ENCODE measurements at places on chromosomes 13 and 19.

- no peak for DNase-seq
Observed at GRCh38 chr13:72122661-72123255, 255.8 kb upstream of the DACH1 start.

DNA sequence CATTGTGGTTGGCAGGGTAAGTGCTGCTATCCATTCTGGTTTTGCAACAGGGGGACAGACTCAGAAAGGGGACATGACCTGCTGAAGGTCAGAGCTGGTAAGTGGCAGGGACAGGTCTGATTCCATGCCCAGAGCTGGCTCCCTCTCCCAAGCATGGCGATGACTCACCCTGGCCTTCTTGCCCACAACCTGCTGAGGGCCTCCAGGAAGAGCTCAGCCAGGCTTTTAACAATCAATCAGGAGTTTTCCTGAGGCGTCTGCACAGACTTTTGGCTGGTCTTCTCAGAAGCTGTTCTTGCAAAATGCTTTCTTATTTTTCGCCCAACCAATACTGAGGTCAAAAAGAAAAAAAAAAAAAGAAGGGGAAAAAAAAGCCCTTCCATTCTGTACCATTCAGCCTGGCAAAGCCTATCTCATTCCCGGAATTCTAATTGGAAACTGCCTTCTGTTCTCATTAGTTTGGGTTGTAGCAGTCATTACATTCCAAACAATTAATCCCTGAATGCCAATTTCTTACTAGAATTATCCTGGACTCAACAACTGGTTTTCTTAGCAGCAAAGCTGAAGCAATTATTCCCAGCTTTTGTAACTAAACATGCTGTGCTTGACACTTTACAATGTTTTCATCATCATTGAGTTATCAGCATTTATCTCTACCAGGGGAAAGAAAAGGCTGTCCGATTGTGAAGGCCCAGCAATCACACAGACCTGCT, 17.7 kb downstream of the SIAH3 start:
- no peak for DNase-seq

DNA sequence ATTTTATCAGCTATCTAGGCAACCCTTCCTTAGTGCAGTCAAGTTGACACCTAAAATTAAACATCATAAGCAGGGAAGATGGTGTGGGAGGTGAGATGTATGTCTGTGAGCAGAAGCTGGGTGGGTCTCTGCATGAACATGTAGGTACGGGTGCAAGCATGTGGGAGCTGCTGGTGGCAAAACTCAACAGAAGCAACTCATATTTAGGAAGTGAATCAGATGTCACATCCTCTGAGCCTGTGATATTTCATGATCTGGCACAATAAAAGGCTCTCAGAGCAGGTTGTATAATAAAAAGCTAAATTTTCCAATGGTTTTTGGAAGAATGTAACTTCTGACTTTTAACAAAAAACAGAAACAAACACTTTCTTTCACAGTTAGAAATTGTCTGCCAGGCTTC, 44.4 kb downstream of the C1QTNF9 start:
- DNase-seq, result no peak

GRCh38 chr13:40974460-40975407, 44.4 kb downstream of the ELF1 start:
- DNase-seq, result no peak

DNA sequence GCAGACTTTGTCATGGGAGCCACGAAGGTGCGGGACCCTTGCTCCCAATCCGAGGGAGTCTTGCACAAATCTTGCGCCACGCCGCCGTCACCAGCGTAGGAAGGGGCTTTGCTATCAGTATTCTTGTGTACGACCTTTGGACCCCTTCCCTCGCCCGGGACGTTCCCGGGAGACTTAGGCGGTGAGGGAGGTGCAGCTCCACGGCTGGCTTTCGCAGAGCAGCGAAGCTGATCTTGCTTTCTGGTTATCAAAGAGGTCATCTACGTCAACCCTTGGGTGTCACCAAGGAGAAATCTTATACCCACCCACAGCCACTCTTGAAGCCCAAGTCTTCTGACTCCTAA, 583 bp downstream of the TECR start:
- DNase-seq, result no peak

DNA sequence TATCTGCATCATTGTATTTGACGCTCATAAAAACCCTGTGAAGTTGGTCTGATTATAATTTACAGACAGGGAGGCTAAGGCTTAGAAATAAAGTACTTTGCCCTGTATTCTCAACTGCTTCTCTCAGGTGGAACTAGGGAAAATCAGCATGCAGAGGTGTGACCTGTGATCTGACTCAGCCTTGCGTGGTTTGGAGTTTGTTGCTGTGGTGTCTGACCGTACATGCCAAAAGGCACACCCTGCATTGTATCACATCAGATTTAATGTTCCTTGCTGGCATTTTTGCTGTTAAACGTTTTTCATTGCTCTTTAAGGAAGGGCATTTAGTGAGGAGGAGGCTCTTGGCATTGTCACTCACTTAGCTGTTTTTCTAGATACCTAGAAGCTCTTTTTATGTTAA, 58.8 kb upstream of the C1QTNF9B start:
- no peak for DNase-seq

DNA sequence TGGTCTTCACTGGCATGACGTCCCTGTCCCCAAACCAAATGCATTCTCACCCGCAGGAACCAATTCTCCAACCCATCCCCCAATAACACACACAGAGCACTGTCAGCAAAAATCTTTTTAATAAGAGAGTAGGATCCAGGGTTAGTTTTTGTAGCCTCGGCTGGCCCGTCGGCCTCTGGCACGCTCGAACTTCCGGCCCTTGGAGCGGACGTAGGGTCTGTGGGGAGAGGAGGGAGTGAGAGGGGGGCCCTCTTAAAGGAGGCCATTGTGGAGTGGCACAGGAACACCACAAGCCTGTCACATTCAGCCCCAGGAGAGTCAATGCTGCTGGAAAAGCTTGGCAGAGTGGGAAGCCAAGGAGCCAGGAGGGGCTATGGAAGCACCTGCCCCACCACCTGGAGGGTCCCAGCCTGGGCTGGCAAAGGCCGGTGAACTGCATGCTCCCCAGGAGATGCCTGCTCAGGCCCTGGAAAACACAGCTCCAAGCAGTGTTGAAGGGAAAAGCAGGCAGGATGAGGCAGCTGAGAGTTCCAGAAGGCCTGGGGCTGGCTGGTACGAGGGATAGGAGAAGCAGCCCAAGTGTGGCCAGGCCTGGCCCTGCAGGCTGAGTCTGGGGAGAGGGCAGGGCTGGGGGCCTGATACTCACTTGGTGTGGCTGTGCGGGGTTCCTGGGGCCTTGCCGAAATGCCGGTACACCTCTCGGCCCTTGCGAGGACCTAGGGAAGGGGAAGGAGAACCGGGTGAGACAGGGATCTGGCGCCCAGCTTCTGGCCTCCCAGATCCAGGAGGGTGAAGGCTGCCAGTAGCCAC, 560 bp upstream of the FAM83E start:
- DNase-seq, result no peak

DNA sequence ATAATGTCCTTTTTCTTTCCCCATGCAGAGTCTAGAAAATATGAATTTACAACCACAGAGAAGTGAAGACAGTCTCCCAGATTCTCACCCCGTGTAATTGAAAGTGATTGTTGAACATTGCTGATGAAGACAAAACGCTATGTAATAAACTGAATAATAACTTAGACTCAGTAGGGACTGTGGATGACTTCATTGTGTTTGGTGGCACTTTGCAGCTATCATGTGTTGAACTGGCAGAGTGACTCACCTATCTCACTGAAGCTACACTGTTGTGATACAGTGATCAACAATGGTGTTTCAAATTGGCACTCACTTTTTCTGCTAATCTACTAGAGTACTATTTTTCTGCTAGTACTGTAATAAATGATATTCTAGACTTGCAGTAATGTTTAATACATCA, 261.3 kb downstream of the DACH1 start:
- no peak for DNase-seq

- no peak for DNase-seq
Observed at GRCh38 chr13:77807431-77808135, 110.1 kb downstream of the SLAIN1 start.

- DNase-seq, result peak; percentile 87
Observed at GRCh38 chr19:13054626-13055212, 47.9 kb downstream of the LYL1 start.

- DNase-seq, result peak; percentile 34
Observed at GRCh38 chr13:35164324-35164932, 222.4 kb downstream of the NBEA start.

DNA sequence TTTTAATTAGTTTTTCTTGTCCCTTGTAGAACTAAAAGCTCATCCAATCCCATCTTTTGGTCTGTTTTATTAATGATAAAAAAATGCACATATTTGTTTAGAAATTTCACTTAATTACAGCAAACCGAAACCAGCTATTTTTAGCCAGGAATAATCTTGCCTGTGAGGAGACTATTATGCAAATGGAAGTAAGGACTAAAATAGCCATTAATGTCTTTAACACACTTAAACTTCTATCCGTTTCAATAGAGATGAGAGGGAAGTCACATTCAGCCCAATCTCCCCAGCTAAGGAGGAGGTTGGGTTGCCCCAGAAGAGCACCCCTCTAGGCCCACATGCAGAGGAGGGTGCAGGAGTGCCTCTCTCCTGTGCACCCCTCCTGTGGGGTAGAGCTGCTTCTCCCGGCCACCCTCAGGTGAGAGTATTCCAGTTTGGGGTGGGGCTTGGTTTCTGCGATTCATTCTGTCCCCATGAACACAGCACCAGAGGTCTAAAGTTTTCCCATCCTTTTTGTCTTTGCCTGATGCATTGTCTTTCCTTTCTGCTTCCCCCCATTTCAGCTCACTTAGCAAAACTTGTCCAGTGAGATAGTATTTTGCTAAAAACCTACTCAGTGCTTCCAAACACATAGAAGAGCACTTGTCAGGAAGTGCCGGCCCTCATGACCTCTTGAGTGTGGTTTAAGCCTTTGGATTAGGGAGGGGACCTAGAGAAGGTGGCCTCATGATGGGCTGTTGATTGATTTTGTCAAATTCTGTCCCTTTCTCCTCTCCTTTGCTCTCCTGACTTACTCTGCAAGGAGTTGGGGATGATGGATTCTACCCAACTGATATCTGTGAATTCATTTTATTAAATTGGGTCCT, 28.2 kb downstream of the FGF9 start:
- DNase-seq, result no peak

DNA sequence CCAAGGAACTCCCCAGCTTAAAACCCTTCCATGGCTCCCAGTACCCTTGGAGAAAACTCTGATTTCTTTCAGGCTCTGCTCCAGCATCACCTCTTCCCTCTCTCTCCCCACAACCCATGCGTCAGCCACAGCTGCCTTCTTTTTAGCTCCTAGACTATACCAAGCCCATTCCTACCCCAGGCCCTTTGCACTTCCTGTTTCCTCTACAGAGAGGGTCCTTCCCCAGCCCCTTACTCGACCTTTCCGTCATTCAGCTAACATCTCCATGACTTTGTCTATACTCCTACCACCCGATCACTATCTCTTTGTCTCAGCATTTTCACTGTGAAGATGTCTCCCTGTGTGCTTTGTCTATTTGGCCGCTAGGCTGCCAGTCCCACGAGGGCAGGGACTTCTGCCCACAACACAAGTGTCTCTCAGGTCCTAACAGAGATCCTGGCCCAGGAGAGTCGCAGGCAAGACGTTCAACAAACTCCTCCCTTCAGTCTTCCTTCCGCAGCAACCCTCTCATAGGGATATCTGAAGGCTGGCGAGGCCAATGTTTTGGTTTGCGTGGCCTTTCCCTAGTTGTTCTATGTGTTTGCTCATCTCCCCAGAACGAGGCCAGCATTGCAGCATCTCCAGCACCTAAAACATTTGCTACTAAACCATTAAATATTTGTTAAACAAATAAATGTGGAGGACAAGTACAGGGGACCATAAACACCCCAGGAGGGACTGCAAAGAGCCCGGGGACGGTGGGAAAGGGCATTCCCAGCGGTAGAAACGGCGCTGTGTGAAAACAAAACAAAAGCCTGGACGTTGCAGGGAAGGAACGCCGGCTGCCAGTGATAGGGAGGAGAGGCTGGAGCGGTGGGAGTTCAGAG, 816 bp downstream of the CCNP start:
- DNase-seq, result no peak

GRCh38 chr19:18519962-18520847, 1.7 kb downstream of the ELL start:
- DNase-seq, result no peak

- no peak for DNase-seq
Observed at GRCh38 chr19:6707011-6707657, 13.3 kb downstream of the C3 start.

DNA sequence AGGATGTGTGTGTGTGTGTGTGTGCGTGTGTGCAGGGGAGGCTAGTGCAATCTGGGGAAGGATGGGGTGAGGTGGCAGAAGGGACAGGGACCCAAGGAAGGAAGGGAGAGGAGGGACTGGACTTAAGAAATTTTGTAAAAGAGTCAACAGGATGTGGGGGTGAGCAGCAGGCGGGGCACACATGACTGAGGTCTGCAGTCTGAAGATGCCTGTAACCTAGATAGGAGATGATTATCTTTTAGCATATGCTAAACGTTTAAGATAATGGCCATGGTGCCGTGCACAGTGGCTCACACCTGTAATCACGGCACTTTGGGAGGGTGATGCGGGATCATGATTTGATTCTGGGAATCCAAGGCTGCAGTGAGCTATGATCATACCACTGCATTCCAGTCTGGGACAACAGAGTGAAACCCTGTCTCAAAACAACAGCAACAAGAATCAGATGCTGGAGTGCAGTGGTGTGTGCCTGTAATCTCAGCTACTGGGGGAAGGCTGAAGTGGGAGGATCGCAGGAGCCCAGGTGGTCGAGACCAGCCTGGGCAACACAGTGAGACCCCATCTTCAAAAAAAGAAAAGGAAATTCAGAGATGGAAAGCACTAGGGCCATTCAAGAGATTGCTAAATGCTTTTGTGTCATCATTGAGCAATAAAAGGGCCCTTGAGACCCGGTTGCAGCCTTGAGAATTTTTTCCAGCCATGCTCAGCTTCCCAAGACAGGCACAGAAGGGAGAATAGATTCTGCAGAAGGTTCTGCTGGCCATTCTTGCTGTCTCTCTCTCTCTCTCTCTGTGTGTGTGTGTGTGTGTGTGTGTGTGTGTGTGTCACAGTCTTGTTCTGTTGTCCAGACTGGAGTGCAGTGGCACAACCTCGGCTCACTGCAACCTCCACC, 3.8 kb upstream of the ZNF414 start:
- DNase-seq, result no peak

GRCh38 chr19:19464339-19465098, 50.8 kb downstream of the TSSK6 start:
- DNase-seq, result peak; percentile 59

- DNase-seq, result no peak
Observed at GRCh38 chr13:32453981-32454380, 26.1 kb upstream of the N4BP2L1 start.

DNA sequence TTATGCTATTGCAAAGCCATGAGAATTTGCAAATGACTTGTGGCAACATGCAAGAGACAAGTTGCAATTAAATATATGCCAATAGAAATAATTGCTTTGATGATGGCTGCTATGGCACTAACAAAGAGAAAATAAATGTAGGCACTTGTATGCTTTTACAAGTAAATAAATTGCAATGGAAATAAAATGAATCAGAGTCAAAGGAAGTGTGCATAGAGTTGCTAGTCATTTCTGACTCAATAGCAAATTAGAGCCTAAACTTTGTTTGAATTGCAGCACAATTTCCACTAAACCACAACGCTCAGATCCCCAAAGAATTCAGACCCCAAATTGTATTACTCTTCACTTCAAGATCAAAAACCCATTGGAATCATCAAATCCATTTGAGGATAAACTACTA, 792.1 kb upstream of the ARGLU1 start:
- no peak for DNase-seq

GRCh38 chr13:70394031-70394548, 285.8 kb upstream of the KLHL1 start:
- no peak for DNase-seq
